Endothelial cell of umbilical vein (primary cell): ENCODE measurements at places on chromosomes 13 and 19. TPM values are rescaled to one million over a fixed set of nuclear protein-coding genes. Genes with fewer than 3 reads are reported as not detected.
A peak's percentile ranks its signal among the peaks of the same experiment; 100 is the strongest.

DNA sequence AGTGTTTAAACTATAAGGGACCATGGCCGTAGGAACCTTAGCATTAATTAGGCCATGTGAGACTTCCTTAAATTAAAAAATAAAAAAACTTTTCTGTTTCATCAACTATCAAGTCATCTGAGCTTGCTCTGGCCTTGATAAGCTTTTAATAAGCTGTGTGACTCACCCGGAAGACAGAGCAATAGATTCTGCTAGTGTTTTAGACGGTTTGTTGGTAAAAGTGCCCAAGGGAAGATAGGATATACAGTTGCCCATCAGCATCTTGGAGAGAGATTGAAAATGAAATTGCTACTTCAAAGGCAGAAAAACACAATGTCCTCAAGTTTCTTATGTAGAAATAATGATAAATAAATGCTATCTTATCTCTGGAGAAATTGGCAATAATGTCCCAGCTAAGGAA lies 31.2 kb upstream of the RCBTB2 start:
- H3K27ac ChIP-seq: no peak overlapping the region
- no peaks in the 10 kb centered on the region for H3K36me3 ChIP-seq
- H3K27me3 ChIP-seq: no peaks in the 10 kb centered on the region
- H3K4me1 ChIP-seq: peaks cover 9% of the 10 kb centered on the region
- peak; percentile 55 for DNase-seq

The ENOX1 gene
- total RNA-seq: 0.28 and 0.97 TPM in 2 replicates

GRCh38 chr19:35963514-35963913 lies 27.3 kb downstream of the LRFN3 start:
- no peak overlapping the region for H3K27ac ChIP-seq
- DNase-seq: peak; percentile 55
- H3K4me1 ChIP-seq: no peaks in the 10 kb centered on the region

The KCNK6 gene
- total RNA-seq: 8.0 and 11.3 TPM in 2 replicates

DNA sequence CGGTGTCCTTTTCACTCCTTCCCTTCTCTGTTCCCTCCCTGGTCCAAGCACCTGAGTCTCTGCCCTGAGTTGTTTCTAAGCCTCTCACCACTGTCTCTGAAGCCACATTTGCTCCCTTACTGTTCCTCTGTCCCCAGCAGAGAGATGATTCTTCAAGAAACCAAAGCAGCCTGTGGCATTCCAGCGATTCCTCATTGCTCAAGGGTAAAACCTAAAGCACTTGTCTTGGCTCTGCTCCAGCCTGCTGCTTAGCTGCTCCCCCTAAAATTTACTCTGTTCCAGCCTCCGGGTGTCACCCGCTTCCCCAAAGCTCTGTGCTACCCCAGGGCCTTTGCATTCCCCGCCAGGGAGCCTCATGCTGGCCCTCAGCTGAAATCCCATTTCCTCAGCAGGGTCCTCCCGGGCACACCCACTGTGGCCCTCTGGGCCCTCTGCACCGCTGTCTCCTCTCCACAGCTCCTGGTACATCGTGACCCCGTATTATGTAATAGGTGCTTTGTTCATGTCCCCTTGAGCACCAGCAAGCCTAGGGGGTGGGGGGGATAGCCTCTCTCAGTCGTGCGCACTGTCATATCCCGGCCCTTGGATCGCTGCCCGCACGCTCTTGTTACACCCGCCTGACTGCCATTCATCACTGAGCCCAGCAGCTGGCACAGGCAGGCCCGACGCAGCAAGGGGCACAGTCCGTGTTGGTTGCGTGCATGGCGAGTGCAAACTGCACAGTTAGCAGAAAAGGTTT lies 15.8 kb downstream of the TECR start:
- DNase-seq: no peak
- H3K27me3 ChIP-seq: no peaks in the 10 kb centered on the region
- H3K4me3 ChIP-seq: no peak overlapping the region
- H3K27ac ChIP-seq: no peak overlapping the region

DNA sequence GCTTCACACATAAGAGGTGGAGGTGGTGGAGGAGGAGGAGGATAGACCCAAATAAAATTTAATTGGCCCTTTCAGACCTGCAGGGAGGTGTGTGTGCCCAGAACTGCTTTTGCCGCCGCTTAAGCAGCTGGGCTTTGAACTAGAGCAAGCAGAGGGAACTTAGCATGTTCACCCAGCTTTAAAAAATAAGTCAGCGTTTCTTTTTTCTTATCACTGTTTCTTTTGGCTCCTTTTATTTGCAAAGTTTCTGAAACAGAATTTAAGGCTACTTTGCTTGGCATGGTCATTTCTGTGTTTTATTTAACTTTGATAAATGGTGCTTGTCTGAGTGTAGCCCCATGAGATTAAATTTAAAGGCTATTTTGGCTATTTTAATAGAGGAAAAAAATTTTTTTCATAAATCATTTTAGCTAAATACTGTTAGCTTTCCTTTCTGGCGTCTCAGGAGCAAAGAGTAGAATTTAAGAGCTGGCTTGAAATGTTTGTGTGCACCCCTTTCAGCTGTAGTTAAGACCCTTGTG lies 43.3 kb upstream of the RNF113B start:
- H3K27ac ChIP-seq: no peak overlapping the region
- H3K27me3 ChIP-seq: no peaks in the 10 kb centered on the region
- H3K36me3 ChIP-seq: no peaks in the 10 kb centered on the region
- no peak overlapping the region for H3K4me3 ChIP-seq
- peaks cover 18% of the 10 kb centered on the region for H3K4me1 ChIP-seq

The ACER1 gene
- not detected in 2 replicates for total RNA-seq

DNA sequence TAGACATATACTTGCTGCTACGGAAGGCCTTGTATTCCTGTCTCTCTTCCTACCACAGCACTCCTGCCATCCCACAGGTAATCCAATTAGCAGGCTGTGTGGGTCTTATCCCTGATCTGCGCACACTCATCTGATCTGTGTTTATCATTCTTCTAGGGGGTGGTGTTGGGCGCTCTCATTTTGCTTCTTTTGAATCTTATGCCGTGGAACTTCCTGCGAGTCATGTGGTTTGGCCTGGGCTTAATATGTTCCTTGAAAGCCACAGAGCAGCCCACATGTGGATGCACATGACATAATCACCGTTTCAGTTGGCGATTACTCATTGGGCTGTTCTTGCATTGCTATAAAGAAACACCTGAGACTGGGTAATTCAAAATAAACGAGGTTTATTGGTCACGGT lies 7.5 kb downstream of the RASA3 start:
- no peak overlapping the region for H3K27ac ChIP-seq
- no peak for DNase-seq
- H3K4me1 ChIP-seq: peaks cover 41% of the 10 kb centered on the region
- no peak overlapping the region for H3K4me3 ChIP-seq

The ZNF418 gene
- 3.5 and 5.4 TPM in 2 replicates for total RNA-seq

The ELSPBP1 gene
- not detected in 2 replicates for total RNA-seq

GRCh38 chr19:5204212-5204611 lies 136.4 kb downstream of the PTPRS start:
- no peaks in the 10 kb centered on the region for H3K36me3 ChIP-seq
- H3K27ac ChIP-seq: no peak overlapping the region
- no peaks in the 10 kb centered on the region for H3K27me3 ChIP-seq
- no peaks in the 10 kb centered on the region for H3K4me1 ChIP-seq
- H3K4me3 ChIP-seq: no peak overlapping the region

GRCh38 chr19:46863818-46864629 lies 3.2 kb downstream of the ARHGAP35 start:
- peaks cover 44% of the 10 kb centered on the region for H3K4me1 ChIP-seq
- peak overlapping the region; percentile 34 for H3K4me3 ChIP-seq
- peak overlapping the region; percentile 14 for H3K27ac ChIP-seq

The CACNG7 gene
- total RNA-seq: 0.78 and 1.3 TPM in 2 replicates

The PRR12 gene
- total RNA-seq: 35.6 and 37.0 TPM in 2 replicates

The SMIM44 gene
- not detected in 2 replicates for total RNA-seq

DNA sequence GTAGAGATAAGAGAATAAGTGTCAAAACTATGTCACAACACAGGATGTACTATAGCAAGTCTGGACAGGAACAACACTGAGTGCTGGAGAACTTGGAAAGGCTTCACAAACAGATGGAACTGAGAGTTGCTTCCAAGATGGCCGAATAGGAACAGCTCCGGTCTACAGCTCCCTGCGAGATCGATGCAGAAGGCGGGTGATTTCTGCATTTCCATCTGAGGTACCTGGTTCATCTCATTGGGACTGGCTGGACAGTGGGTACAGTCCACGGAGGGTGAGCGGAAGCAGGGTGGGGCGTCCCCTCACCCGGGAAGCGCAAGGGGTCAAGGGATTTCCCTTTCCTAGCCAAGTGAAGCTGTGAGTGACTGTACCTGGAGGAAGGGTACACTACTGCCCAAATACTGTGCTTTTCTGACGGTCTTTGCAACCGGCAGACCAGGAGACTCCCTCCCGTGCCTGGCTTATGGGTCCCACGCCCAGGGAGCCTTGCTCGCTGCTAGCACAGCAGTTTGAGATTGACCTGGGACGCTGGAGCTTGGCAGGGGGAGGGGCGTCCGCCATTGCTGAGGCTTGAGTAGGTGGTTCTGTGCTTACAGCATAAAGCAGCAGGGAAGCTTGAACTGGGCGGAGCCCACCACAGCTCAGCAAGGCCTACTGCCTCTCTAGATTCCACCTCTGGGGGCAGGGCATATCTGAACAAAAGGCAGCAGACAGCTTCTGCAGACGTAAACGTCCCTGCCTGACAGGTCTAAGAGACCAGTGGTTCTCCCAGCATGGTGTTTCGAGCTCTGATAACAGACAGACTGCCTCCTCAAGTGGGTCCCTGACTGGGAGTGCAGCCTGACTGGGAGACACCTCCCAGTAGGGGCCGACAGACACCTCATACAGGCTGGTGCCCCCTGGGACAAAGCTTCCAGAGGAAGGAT lies 46.0 kb downstream of the USP12 start:
- no peak for DNase-seq
- H3K36me3 ChIP-seq: peaks cover 3% of the 10 kb centered on the region
- H3K4me1 ChIP-seq: peaks cover 7% of the 10 kb centered on the region
- H3K4me3 ChIP-seq: no peak overlapping the region

- H3K4me1 ChIP-seq: peaks cover 10% of the 10 kb centered on the region
- no peaks in the 10 kb centered on the region for H3K27me3 ChIP-seq
- H3K4me3 ChIP-seq: no peak overlapping the region
- H3K27ac ChIP-seq: no peak overlapping the region
Measured at GRCh38 chr13:102793611-102794355, 5.0 kb downstream of the POGLUT2 start.

The VAV1 gene
- total RNA-seq: not detected in 2 replicates

GRCh38 chr13:46519182-46519581 lies 33.8 kb upstream of the LRCH1 start:
- no peak for DNase-seq
- no peak overlapping the region for H3K27ac ChIP-seq
- H3K4me1 ChIP-seq: peaks cover 4% of the 10 kb centered on the region
- H3K36me3 ChIP-seq: no peaks in the 10 kb centered on the region
- peaks cover 2% of the 10 kb centered on the region for H3K27me3 ChIP-seq

- no peaks in the 10 kb centered on the region for H3K36me3 ChIP-seq
- H3K27me3 ChIP-seq: no peaks in the 10 kb centered on the region
- DNase-seq: no peak
- peaks cover 11% of the 10 kb centered on the region for H3K4me1 ChIP-seq
Measured at GRCh38 chr19:45037393-45038169, 1.3 kb upstream of the CLASRP start.

GRCh38 chr19:3479834-3480215 lies 500 bp downstream of the SMIM24 start:
- H3K27me3 ChIP-seq: peaks cover 11% of the 10 kb centered on the region
- no peaks in the 10 kb centered on the region for H3K36me3 ChIP-seq
- H3K27ac ChIP-seq: no peak overlapping the region
- H3K4me1 ChIP-seq: no peaks in the 10 kb centered on the region

DNA sequence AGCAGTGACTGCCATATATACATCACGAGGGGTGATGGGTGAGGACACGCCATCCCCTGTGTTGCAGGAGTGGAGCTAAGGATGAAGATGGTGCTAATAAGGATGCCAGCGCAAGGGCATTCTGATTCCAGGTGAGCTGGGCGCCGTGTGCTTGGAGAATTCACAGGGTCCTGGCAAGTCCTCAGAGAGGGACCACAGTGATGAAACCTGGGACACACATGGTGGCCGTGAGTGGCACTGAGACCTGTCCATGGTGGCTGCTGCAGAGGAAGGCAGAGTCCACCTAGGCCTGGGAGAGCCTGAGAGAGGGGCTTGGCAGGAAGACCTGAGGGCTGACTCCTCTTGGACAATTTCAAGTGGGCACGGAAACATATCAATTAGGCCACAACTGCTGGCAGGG lies 65.2 kb downstream of the RFX2 start:
- no peak overlapping the region for H3K4me3 ChIP-seq
- DNase-seq: no peak
- H3K4me1 ChIP-seq: peaks cover 4% of the 10 kb centered on the region
- no peaks in the 10 kb centered on the region for H3K27me3 ChIP-seq

DNA sequence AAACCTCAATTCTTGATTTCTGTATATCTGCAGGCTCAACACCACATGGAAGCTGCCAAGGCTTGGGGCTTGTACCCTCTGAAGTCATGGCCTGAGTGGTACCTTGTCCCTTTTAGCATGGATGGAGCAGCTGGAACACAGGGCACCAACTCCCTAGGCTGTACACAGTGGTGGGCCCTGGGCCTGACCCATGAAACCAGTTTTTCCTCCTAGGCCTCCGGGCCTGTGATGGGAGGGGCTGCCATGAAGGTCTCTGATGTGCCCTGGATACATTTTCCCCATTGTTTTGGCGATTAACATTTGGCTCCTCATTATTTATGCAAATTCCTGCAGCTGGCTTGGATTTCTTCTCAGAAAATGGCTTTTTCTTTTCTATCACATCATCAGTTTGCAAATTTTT lies 131.6 kb downstream of the NDFIP2 start:
- peaks cover 5% of the 10 kb centered on the region for H3K27me3 ChIP-seq
- no peaks in the 10 kb centered on the region for H3K4me1 ChIP-seq
- H3K36me3 ChIP-seq: no peaks in the 10 kb centered on the region
- no peak for DNase-seq

The PODNL1 gene
- total RNA-seq: 2.0 TPM in 1 of 2 replicates, not detected in the other

The CDX2 gene
- total RNA-seq: not detected in 2 replicates

- DNase-seq: peak; percentile 72
- no peaks in the 10 kb centered on the region for H3K36me3 ChIP-seq
- H3K4me1 ChIP-seq: peaks cover 10% of the 10 kb centered on the region
- peak overlapping the region; percentile 34 for H3K27ac ChIP-seq
- no peaks in the 10 kb centered on the region for H3K27me3 ChIP-seq
Measured at GRCh38 chr13:56907766-56908165, 233.0 kb upstream of the PRR20A start.

DNA sequence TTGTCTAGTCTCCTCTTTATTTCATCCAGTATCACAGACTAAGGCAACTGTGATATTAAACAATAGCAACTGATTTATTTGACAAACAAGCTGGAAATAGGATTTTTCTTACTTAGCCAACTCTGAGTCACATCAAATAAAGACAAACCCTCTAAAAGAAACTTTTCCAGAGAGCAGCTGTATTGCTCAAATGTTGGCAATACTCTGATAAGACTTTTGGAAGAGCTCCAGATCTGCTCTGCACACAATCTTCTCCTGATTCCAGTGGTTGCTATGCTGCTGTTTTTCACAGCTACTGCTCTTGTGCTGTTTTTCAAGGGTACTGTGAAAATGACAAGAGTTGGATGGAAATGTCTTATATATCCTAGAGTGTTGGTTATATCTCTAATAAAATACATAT lies 1479.2 kb downstream of the SLITRK5 start:
- no peak overlapping the region for H3K4me3 ChIP-seq
- no peaks in the 10 kb centered on the region for H3K27me3 ChIP-seq
- no peaks in the 10 kb centered on the region for H3K36me3 ChIP-seq
- no peak for DNase-seq
